Activated CD4-positive, alpha-beta T cell treated with anti-CD3 and anti-CD28 coated beads, Interleukin-2, amount 50 U/mL, for 1 hour (primary cell): ENCODE measurements at places on chromosomes 5 and 9.

GRCh38 chr9:37410969-37411785 is 11.3 kb upstream of the GRHPR start:
- DNase-seq = no peak

- DNase-seq = no peak
These were observed 48.0 kb downstream of the PHF2 start for GRCh38 chr9:93624431-93624834.

DNA sequence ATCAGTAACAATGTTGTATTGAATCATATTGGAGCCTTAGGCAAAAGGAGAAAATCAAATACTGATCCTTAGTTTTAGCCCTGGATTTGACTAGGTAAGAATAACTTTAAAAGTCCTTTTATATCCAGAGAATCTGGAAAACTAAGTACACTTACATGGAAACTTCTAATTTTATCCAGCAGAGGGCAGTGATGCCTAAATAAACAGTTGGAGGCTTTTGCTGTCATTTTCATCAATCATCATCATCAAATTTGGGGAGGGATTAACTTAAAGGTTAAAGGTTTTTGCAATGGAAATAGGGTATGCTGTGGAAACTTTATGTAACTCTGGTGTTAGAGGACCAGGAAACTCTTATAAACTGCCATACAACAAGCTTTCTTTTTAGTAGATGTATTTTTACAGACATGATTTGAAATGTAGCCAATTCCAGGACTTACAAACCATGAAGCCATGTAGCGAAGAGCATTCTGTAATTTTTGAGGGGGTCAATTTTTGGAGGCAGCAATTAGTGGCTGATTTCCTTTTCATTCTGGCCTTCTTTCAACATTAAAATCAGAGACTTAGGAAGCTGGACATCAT is 112.7 kb downstream of the OSTF1 start:
- no peak for DNase-seq

- no peak for DNase-seq
These were observed 183.5 kb upstream of the MAP1B start for GRCh38 chr5:71923755-71924154.

DNA sequence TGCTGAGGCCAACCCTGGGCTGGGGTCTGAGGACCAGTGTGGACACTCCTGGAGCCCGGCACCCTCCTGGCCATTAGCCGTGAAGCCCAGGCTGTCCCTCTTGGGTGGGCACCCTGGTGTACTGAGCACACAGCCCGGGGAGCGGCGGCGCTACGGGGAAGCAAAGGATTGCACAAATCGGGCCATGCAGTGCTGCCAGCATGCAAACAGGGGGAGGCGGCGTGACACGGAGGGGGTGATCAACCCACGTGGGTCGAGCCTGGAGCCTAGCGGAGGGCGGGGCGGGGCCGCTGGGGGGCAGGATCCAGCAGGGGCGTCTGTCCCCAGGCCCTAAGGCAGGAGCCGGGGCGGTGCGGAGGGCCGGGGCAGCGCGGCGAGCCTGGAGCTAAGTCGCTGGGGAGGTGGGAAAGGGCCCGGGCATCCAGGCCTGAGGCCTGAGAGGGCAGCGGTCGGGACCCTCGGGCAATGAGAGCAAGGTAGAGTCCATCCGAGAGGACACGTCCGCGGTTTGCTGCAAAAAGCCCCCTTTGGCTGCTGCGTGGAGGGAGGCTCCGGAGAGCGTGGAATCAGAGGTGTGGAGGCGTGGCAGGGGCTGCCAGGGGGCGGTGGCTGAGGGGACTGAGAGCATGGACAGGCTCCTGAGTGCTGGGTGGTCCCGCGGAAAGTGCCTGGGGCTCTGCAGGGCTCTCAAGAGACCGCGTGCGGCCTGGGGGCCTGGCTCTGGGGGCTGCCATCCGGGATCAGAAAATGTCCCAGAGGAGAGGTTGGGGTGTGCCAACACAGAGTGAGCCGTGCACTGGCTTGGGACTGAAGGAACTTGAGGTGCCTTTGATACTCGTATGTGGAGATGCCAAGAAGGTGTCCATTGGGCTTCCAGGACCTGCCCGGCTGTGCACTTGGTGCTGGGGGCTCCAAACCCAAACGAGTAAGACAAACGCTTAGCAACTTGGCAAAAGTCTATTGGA is 94.2 kb downstream of the BARX1 start:
- DNase-seq = no peak

DNA sequence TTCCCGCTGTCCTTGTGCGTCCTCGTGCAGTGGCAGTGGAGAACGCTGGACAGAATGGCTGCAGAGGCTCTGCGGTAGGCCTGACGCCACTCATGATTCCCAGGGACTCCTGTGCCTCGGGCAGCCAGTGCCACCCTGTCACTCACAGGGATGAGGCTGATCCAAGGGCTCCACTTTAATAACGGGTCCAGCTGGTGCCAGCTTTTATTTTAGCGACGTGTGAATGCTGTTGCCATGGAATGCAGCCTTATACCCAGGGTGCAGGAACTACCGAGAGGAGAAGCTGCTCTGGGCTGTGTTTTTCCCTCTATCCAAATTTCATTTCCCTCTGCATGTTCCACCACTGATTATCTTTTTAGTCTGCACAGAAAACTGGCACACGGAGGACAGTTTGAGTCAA is 15.8 kb upstream of the NTNG2 start:
- no peak for DNase-seq

DNA sequence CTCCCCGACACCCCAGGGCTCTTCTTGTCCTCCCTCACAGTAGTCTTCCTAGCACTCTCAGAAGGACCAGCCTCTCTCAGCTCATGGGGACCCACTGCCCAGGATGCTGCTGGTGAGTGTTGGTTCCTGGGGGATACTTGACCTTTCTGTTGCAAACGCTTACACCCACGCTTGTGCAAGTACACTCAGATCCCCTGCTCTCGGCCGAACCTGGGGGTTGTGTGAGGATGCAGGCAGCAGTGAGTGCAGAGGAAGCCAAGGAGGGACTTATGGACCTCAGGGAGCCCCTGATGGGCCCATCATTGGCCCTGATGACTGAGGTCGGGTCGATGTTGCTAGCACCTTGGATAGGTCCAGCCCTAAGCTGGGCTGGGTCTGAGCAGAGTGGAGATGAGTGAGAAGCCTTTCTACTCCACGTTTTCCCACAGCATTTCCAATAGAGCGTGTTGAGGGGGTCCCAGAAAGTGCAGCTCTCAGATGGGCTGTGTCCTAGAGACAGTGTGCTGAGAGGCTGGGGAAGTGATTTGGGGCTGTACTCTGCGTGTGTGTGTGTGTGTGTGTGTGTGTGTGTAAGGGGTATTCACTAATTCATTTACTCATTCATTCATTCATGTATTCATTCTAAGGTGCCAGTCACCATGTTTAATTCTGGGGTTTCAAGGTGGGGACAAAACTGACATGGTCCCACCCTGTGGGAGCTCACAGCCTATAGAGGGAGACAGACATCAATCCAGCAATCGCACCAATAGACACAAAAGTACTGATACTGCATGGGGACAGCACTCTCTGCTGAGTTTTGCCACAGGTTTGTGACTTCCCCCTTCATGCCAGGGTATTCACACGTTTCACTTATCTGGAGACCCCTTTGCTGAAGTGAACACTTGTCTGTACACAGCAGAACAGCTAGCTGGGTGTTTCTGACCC is 25.2 kb upstream of the PITX1 start:
- DNase-seq = no peak

DNA sequence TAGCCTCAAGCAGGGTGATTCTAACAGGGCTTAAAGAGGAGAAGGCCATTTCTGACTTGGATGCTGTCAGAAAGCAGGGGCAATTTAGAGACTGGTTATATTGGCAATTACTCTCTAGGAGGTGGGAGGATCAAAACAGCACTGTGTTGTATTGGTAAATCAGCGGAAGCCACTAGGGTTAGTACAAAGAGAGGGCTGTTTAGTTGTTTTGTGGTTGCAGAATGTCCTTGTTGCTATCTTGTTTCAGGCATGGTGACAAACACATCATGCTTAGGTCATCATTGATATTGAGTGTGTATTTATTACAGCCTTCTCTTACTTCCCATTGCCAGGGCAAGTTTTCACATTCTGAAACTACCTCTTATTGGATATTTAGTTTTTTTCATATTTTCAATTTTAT is 165.3 kb downstream of the TAF11L14 start:
- no peak for DNase-seq

DNA sequence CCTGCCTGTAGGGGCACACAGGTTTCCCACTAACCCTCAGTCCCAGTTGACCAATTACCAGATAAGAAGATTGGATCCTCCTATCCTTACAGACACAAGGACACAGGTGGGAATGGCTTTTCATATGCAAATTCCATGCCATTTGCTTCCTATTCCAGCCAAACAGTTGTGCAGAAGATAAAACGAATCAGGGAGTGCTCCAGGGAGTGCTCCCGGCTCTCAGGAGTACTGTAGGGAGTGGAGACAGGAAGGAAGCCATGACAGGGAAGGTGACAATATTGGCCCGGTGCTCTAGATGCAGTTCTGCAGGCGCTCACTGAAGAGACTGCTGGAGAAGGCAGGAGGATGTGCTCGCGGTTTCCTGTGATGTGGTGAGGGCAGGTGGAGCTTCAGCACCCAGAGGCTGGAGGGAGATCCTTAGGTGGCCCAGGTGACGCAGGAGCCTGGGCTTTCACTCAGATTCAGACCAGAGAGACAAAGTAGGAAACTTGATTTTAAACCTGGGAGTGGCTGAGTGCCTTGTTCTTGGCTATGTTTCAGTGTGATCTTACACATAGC is 260.0 kb downstream of the AUH start:
- DNase-seq = peak; percentile 73

DNA sequence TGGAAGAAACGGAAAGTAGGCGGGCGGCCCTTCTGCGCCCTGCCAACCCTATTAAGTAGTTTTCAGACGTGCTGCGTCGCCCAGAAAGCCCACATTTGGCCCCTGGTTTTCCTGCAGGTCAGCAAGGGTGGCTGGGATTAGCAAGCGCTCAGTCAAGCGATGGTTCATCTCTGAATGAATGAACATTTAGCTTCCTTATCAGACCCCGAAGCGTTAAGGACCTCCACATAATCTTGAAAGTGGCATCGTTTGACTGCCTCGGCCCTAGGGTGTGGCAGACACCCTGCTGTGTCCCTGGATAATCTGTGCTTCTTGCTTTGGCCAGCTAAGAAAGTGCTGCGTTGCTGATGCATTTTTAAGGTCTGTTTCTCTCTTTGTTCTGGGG is 684 bp downstream of the TOR1B start:
- no peak for DNase-seq

DNA sequence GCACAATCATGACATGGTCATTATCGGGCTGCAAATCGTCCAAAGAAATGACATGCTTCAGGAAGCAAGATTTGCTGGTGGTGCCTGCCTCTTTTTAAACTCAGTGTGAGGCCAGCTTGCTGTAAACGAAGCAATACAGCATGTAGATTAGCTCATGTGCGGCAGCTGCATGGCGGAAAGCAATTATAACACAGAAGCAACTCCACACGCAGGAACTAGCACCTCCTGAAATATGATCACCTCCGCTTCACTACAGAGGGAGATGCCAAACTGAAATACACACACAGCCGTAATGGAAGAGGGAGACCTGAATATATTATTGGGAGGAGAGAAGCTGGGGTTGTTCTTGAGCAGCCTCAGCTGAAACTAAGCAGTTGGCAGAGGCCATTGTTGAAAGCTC is 312.5 kb downstream of the PSAT1 start:
- no peak for DNase-seq

DNA sequence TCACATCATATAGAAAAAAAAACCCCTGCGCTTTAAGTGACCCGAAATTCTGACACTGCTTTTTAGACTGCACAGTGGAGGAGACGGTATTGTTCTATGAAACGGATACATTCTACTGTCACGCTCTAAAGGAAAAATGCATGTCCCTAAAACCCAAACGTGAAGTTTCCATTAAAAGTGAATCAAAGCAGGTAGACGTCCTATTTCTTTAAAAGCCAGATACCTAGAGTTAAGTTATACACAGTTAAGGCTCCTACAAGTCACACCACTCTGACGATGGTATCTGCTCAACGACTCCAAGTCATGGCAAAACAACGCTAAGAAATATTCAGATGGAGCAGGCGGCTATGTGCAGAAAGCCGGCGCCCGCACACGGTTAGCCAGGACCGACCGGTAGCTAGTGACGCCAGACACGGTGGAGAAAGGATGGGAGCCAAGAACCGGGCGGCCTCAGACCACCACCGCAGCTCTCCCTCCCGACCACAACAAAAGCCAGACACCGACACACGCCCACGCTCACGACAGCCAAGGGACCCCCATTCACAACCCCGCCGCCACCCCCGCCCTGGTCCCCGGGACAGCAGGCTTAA is 734 bp downstream of the SKP1 start:
- no peak for DNase-seq

DNA sequence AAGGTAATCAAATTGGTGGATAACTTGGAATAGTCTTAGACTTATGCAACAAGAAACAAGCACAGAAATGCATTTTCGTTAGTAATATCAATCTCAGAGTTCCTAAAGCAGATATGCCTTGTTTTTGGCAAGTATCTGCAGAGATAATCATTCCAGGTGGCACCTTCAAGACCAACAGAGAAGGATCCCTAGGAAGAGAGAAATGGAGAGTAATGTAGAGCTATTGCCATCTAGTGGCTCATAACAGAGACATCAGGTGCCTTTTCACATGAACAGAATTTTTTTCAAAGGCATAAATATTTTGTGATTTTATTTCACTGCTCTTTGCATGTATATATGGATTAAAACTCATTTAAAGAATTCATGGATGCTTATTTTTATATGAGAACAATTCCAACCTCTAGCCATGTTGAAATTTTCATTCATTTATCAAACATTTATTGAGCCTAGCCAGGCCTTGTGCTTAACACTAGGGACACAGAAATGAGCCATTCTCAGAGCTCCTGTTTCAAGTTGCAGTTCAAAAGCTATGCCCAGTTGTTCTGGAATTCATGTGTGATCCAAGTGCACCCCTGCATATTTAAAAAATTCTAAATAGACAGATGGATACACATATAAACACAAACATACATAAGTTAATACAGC is 117.5 kb upstream of the OR13F1 start:
- DNase-seq = no peak

GRCh38 chr5:10724781-10725507 is 36.1 kb downstream of the DAP start:
- no peak for DNase-seq

GRCh38 chr9:5895782-5896181 is 5.1 kb downstream of the MLANA start:
- no peak for DNase-seq

GRCh38 chr5:169089343-169089742 is 211.6 kb downstream of the SLIT3 start:
- no peak for DNase-seq

- no peak for DNase-seq
These were observed 6.4 kb downstream of the TLE4 start for GRCh38 chr9:79577969-79578723.

- DNase-seq = no peak
These were observed 619.2 kb upstream of the CLINT1 start for GRCh38 chr5:158478139-158478538.

DNA sequence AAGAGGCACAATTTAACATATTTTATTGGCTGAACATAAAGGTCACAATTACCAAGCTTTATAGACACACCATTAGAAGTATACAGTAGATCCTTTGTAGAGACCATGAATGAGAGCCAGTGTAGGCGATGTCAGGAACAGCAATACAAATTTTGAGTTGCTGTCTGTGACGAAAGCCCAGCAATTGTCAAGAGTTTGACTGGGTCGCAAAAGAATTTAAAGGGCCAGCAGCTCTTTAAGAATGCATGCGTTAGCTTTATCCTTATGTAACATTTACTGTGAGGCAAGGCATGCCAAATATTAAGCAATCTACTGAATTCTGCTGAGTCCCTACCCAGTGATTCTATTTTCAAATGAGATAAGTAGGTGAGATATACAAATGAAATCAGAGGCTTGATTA is 236.9 kb downstream of the ARRDC3 start:
- no peak for DNase-seq

GRCh38 chr9:92482329-92482728 is at the start of gene ASPN:
TSS of gene ASPN (minus strand) at chr9:92482506.
- DNase-seq = no peak
